Mucosa of descending colon (tissue), 3 donors: ENCODE measurements at places on chromosomes 13 and 19. TPM values are rescaled to one million over a fixed set of nuclear protein-coding genes. Genes with fewer than 3 reads are reported as not detected.

Gene IQCN
- 10.6 TPM for total RNA-seq

Gene NANOS3
- 1.5 TPM for total RNA-seq

Gene ZNF100
- 6.3 TPM for total RNA-seq

Gene FARP1
- total RNA-seq, result 44.4 TPM

Gene MAU2
- total RNA-seq, result 71.1 TPM

Gene ZNF442
- 2.5 TPM for total RNA-seq

Gene PSG3
- not detected for total RNA-seq

Gene TPTE2
- total RNA-seq, result not detected

Gene ZNF358
- total RNA-seq, result 88.8 TPM

GRCh38 chr19:6736169-6736916 lies 1.0 kb downstream of the GPR108 start:
- DNase-seq, result peak; percentile 81

GRCh38 chr13:99979453-99980200 lies 2.0 kb upstream of the ZIC2 start:
- no peak for DNase-seq

- DNase-seq, result no peak
Measured at GRCh38 chr13:113275387-113275786, 21.7 kb upstream of the LAMP1 start.

- no peak for DNase-seq
Measured at GRCh38 chr19:55838251-55838650, 1.9 kb downstream of the NLRP4 start.

- DNase-seq, result peak; percentile 52
Measured at GRCh38 chr13:112859817-112860190, 109.2 kb upstream of the MCF2L start.

DNA sequence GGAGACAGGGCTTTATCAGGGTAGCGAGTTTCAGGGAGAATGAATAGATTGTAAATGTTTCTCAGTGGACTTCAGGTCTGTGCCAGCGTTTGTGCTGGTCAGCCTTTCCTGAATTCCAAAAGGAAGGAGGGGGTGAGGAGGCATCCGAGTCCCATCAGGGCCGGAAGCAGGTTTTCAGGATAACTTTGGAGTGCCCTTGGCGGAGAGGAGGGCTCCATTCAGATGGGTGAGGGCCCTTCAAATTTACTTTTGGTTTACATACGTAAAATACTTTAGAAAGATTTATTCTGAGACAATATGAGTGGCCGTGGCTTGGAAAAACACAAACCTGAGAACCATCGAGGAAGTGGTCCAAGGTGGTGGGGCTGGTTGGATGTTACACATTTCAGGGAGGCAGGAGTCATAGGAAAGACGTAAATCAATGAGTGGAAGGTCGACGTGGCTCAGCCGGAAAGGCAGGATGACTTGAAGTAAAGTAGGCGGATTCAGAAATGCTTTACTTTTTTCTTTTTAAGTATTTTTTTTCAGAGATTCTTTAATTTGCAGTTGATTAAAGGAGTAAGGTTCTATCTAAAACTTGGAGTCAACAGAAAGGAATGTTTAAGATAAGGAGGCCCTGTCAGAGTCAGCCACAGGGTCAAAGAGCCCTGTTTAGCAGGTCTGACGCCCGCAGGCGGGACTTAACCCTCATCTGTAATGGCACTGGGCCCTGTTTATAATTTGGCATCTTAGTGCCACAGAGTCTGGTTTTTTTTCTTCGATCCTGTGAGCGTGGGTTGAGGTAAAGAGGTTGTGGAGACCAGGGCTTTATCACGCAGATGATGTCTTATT lies 32.8 kb downstream of the ATP11A start:
- DNase-seq, result no peak

DNA sequence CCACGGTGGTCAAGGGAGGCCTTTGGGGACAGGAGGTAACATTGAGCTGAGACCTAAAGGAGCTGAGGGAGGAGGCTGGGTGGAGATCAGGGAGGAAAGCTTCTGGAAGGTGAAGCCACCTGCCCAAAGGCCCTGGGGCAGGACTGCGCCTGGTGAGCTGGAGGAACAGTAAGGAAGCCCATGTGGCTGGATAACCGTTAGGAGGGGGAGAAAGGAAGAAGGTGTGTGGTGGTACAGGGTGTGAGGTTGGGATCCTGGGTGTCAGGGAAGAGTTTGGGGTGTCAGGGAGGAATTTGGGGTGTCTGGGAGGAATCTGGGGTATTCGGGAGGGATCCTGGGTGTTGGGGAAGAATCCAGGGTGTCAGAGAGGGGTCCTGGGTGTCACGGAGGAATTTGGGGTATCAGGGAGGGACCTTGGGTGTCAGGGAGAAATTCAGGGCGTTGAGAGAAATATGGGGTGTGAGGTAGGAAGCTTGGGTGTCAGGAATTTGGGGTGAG lies 695 bp downstream of the TICAM1 start:
- DNase-seq, result peak; percentile 51

DNA sequence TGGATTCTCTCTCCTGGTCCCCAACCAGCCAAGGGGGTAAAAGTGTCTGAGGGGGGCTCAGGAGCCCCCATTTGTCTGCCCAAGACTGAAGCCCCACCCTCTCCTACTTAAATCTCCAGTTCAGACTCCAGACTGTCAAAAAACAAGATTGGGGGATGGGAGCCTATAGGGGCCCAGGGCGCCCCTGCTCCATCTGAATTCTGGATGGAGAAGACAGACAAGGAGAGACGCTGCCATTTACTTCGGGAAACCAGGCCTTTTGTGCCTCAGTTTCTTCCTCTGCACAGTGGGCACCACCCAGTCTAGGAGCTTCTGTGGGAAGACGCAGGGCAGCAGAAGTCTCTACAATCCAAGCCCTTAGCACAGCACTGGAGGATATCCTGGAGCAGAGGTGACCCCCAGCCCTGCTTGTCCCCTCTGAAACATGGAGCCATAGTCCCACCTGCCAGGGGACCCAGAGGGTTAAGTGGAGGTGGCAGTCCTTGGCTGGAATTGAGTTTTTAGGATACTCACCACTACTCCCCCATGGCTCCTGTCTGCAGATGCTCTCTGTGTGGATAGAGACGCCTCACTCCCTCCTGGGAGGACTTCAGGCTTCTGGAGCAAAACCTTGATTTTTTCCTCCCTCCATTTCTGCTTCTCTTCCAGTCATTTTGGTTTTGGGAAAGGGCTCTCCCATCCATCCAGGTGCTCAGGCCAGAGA lies 1.7 kb upstream of the CRLF1 start:
- no peak for DNase-seq

GRCh38 chr19:44687888-44688287 lies 11.1 kb upstream of the CEACAM16 start:
- DNase-seq, result no peak

DNA sequence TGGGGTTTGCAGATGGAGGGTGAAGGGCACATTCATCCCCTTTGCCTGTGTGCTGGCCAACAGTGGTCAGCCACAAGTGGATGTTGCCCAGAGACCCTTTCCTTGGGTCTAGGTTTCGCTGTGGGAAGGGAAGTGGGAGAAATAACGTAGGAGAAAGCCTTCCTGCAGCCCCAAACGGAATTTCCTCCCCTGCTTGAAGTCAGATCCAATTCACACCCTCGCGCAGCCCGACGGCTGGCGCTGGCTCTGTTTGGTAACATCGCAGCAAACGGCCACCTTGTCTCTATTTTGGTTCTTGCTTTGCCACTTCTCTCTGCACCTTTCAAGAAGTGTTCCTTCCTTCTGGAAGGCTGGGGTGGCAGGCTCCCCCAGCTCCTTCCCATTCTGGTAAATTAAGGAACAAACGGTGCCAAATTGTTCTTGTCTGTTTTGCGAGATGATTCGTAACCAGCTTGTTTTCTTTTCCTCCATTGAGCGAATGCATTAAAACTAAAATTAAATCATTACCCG lies 45.4 kb downstream of the CHST8 start:
- no peak for DNase-seq

DNA sequence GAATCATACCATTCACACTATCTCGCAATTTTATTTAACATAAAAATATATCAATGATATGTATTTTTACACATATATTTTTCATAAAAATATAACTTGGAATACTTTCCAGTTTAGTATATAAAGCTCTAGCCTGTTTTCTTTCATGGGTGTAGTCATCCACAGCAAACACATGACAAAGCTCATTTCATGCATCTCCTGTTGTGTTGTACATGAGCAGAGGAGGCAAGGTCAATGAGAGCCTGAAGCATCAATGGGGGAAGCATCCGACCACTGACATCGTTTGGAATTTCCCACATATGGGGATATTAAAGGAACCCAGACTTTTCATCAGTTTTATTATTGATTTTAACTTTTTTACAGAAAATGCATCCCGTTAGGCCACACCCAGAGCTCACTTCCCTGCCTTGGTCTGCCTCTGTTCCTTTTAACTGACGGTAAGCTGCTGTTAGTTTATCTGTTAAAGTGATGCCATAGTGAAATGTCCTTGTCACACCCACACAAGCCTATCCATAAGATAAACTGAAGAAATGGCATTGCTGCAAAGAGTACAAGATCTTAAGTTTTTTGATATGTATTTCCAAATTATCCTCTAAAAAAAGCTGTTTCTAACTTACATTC lies 44.0 kb downstream of the MIPEP start:
- no peak for DNase-seq

DNA sequence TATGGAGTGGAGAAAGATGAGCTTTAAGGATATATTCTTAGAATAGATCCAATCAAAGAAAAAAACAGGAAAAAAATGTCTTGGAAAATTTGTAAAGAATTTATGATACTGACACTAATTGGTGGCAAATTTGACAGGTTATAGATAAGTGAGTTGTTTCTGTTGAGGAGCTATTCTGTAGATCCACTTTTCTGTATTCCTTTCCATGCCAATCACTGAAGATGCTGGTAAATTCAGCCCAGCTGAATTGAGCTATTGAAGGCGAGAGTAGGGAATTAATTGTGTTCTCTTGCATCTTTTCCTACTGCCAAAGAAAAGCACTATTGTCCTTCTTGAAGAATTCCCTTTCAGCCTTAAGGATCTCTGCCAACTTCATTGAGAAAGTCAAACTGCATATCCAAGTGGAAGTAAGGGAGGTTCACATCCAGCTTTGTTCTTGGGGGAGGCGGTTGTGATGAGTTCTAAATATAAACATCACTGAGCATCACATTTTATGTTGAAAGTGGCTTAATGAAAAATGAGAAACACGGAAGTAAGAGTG lies 113.1 kb downstream of the PCDH9 start:
- DNase-seq, result no peak

GRCh38 chr19:37698216-37698615 lies 21.3 kb downstream of the ZNF607 start:
- no peak for DNase-seq

- no peak for DNase-seq
Measured at GRCh38 chr13:92894447-92894846, 332.2 kb upstream of the GPC6 start.

DNA sequence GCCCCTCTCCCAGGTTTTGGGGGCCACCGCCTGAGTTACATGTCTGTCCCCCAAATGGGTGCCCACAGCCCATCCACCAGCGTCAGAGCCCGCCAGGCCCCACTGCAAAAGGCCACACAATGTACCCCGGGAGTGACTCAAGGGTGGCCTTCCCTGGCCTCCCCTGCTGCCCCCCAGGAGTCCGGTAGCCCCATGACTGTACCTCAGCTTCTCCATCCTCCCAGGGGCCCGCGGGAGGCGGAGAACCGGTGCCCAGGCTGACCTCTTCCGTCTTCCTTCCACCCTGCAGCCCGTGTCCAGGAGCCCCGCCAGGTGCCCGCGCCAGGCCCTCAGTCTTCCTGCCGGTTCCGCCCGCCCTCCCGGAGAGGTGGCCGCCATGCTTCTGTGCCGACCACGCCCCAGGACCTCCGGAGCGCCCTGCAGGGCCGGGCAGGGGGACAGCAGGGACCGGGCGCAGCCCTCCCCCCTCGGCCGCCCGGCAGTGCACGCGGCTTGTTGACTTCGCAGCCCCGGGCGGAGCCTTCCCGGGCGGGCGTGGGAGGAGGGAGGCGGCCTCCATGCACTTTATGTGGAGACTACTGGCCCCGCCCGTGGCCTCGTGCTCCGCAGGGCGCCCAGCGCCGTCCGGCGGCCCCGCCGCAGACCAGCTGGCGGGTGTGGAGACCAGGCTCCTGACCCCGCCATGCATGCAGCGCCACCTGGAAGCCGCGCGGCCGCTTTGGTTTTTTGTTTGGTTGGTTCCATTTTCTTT lies 10.3 kb downstream of the CBARP start:
- DNase-seq, result peak; percentile 63
